ENCODE measurements at places on chromosomes 5 and 9.

GRCh38 chr5:117204404-117204803 lies 629.8 kb upstream of the SEMA6A start:
- no peak for DNase-seq

GRCh38 chr9:125651576-125652232 lies 55.3 kb downstream of the MAPKAP1 start:
- DNase-seq, result no peak

GRCh38 chr9:79116709-79117108 lies 455.1 kb upstream of the TLE4 start:
- DNase-seq, result no peak

DNA sequence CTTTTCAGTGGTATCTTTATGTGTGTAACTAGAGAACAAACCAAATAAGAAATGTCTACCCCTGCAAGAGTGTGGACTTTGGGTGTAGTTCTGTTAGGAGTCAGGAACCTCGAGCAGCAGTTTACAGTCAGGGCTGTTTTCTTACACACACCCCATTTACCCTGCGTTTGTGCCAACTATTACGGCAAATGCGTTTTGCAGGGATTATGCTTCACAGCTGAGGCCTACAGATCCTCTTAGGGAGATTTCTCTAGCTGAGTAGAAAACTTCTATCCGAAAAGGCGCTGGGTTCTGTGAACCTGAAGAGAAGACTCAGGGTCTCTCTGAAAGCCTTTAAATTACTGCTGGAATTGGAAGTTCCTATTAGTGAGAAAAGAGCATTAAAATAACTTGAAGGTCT lies 51.4 kb downstream of the ACER2 start:
- DNase-seq, result no peak

- no peak for DNase-seq
Observed at GRCh38 chr5:178259623-178260536, 27.3 kb upstream of the PHYKPL start.

DNA sequence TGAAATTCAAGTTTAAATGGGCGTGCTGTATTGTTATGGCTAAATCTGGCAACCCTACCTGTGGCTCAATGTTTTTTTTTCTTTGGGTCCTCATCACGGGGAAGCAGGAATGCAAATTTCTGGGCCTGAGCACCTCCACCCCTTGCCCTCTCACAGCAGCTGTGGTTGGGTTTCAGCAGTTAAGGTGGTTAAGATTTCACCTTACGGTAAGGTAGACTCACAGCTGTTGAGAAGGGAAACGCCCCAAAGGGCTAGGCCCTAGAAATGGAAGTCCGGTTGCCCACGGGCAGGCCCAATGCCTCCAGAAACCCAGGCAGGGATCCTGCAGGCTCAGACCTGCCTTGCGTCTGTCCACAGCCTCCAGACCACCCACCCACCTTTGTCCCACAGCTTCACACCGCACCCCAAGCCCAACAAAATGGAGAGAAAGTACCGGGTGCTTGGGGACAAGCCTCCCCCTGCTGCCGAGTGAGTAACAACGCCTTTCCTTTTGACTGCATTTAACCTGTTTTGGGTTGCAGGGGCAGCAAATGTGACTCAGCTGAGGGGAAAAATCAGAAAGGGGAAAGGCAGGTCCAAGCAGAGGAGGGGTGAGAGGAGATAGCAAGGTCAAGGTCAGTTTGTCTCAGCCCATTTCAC lies 48.1 kb upstream of the TDRD7 start:
- DNase-seq, result no peak

DNA sequence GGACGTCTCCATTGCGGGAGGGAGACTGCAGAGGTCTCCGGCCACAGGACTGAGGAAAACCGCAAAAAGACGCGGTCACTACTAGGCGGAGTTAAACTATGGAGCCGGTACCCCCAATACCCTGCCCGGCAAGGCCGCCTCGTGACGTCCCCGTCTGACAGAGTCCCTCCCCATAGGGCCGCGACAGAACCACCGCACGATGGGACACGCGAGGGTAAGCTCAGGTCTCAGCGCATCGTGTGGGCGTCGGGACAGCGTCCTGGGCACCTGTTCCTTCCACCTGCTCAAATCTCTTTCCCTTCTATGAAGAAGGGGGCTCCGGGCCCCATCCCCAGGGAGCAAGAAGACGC lies 35.2 kb upstream of the GLDC start:
- peak; percentile 83 for DNase-seq

DNA sequence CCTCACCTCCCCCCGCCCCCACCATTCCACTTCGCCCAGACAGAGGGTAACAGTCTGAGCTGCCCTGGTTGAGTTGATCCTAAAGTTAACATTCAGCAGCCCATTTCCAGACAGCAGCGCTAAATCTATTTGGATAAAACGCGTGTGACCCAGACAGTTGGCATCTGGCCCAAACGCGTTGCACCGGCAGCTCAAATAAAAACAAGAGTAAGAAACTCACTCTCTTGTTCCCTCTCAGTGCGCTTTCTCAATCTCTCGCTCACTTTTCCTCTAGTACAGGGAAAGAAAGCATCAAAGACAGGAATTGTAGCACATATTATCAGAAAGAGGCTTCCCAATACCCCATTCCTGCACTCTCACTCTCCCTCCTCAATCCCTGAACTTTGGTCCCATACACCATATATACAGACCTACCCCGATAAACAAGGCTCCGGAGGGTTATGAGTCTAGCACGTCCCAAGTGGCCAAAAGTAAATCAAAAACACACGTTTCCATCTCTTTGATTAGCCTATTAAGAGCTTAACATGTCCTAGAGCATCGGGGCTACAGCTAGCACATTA lies 1.3 kb downstream of the ADAMTS6 start:
- peak; percentile 60 for DNase-seq

DNA sequence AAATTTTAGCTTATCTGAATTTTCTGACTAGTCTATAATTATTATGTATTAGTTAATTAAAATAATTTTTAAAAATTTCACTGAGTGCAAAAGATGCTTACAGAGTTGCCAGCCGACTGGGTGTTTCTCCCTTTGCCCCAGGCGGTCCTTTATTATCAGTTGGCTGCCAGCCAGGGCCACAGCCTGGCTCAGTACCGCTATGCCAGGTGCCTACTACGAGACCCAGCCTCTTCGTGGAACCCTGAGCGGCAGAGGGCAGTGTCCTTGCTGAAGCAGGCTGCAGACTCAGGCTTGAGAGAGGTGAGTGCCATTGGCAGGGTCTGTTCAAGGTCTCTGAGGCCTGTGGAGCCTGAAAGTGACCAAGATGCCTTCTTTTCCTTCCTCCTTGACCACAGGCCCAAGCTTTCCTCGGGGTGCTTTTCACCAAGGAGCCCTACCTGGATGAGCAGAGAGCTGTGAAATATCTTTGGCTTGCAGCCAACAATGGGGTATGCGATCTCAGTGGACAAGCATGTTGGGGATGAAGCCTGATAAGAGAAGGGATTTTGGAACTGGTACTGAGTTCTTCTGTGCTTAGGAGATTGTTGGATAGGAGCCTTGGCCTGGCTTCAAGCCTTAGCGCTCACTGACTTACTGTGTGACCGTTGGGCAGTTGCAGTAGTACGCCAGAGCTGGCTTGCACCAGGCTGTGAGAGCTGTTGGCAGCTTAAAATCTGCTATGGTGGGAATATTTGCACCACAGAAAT lies 10.6 kb downstream of the DELE1 start:
- DNase-seq, result no peak
